ENCODE measurements at places on chromosomes 1 and 21. TPM values are rescaled to one million over a fixed set of nuclear protein-coding genes. Genes with fewer than 3 reads are reported as not detected.

GRCh38 chr1:98315309-98315708, 346.2 kb upstream of the SNX7 start:
- DNase-seq, result no peak
- H3K4me1 ChIP-seq, result peaks cover 15% of the 10 kb centered on the region
- no peak overlapping the region for H3K27ac ChIP-seq
- no peak overlapping the region for H3K4me3 ChIP-seq

DNA sequence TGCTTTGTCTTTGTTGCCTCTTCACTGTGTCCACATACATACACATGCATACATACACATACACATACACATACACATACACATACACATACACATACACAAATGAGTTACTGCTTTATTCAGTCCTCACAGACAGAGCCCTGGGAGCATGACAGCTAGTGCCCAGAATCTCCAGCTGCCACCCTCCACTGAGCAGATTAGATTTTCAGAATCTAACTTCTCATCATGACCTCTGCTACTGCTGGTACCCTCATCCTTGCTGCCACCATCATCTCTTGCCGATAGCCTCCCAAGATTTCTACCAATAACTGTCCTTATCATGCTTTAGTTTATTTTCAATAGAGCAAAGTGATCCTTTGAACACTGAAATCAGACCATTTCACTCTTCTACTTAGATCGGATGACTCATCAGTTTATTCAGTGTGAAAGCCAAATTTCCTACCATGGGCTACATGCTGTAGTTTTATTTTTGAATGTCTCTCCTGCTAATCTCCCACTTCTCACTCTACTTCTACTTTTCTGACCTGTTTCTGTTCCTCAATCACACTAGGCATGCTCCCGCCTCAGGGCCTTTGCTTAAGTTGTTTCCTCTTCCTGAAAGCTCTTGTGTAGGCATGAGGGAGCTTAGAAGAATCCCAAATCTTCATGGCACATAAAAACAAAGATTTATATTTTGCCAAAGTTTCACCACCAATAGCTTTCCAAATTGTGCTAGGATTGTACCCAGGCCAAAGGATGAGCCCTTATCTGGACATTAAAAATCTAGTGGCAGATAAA, 43.0 kb downstream of the ATP6V1G3 start:
- H3K27me3 ChIP-seq, result no peaks in the 10 kb centered on the region
- no peak overlapping the region for H3K4me3 ChIP-seq
- H3K27ac ChIP-seq, result no peak overlapping the region
- H3K36me3 ChIP-seq, result no peaks in the 10 kb centered on the region
- no peak for DNase-seq
- H3K4me1 ChIP-seq, result no peaks in the 10 kb centered on the region

DNA sequence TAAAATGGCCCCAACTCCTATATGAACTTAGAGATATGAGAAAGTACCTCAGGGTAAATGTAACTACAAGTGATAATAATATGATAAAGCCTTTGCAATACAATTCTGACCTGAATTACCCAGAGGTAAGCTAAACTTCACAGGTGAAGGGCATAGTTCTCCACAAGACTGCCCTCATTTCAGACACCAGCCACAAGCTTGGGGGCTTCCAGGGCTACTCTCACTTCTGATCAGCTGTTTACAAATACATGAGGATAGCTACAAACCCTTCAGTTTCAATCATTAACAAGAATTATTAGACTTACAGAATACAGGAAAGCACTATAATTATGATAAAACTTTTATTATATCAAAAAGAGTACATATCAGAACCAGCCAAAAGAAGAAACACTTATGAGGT, 18.7 kb upstream of the DPH5 start:
- H3K36me3 ChIP-seq, result peaks cover 8% of the 10 kb centered on the region
- H3K4me3 ChIP-seq, result no peak overlapping the region
- no peak for DNase-seq
- H3K4me1 ChIP-seq, result no peaks in the 10 kb centered on the region

Gene AMY2A
- not detected for total RNA-seq

Gene SLC19A2
- 38.1 TPM for total RNA-seq

Gene TRIM67
- not detected for total RNA-seq

DNA sequence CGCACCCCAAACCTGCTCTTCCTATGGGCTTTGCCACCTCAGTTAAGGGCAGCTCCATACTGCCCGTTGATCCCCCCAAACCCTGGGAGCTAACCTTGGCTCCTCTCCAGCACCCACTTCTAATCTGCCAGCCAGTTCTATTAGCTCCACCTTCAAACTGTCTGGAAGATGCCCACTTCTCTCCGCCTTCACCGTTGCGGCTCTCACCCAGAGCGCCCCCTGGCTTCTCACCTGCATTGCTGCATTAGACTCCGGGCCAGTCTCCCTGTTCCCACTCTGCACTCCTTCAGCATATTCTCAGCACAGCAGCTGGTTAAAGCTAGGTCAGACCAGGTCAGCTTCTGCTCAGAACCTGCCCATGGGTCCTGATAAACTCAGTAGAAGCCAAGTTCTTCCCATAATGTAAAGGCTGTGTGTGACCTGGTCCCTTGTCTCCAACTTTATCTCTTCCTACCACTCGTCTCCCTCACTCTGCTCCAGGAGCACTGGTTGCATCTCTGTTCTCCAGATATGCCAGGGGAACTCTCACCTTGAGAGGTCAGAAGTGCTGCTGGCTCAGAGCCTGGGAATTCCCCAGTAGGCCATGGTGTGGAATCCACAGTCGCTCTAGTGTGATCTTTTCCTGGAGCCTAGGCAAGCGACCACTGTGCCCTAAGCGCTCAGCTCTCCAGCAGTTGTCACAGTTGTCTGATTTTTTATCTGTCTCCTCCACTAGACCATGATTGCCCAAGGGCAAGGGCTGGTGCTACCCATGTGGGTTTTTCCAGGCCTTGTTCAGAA, 150.3 kb downstream of the HMGB4 start:
- no peak overlapping the region for H3K27ac ChIP-seq
- no peaks in the 10 kb centered on the region for H3K36me3 ChIP-seq
- no peaks in the 10 kb centered on the region for H3K4me1 ChIP-seq

DNA sequence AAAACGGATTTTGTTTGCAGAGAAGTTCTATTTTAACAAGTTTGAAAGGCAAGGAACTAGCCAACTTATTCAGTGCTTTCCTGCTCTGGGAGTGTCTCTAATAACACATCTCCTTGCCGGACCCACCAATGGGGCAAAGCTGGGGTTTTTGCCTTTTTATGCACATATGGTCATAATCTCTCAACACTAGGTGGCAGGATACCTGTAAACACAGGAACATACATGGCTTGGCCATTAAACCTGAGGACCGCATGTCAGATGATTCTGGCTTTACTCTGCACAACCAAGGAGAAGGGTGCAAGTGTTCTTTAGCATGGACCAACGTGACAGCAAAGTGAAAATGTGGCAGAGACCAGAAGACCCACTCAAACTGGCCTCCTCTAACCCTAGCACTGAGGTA, 4.9 kb downstream of the TMEM9 start:
- H3K27me3 ChIP-seq, result no peaks in the 10 kb centered on the region
- no peak for DNase-seq
- H3K27ac ChIP-seq, result no peak overlapping the region
- peaks cover 16% of the 10 kb centered on the region for H3K4me1 ChIP-seq
- H3K36me3 ChIP-seq, result peaks cover 38% of the 10 kb centered on the region
- no peak overlapping the region for H3K4me3 ChIP-seq

Gene COG2
- total RNA-seq, result 24.7 TPM

Gene SLAMF9
- total RNA-seq, result not detected

DNA sequence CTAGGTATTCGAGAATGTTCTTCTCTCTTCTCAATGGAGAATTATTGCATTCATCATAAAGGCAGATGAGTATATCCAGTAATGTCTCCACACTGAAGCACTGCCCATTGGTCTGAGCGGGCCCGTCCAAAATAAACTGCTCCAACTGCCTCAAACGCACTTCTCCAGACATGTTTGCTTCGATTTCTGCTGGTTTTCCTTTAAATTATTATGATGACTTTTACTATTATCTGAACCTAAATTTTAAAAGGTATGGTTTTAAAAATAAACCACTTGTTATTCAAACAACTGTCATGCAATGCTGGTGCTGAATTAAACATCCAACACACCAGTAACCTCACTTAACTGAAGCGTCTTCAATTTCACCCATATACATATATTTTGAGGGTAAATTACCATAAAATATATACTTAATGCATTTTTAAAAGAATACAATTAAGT, 1.3 kb downstream of the CDC42BPA start:
- no peaks in the 10 kb centered on the region for H3K27me3 ChIP-seq
- H3K36me3 ChIP-seq, result no peaks in the 10 kb centered on the region
- H3K4me3 ChIP-seq, result peak overlapping the region; percentile 96
- H3K4me1 ChIP-seq, result peaks cover 22% of the 10 kb centered on the region
- H3K27ac ChIP-seq, result no peak overlapping the region

DNA sequence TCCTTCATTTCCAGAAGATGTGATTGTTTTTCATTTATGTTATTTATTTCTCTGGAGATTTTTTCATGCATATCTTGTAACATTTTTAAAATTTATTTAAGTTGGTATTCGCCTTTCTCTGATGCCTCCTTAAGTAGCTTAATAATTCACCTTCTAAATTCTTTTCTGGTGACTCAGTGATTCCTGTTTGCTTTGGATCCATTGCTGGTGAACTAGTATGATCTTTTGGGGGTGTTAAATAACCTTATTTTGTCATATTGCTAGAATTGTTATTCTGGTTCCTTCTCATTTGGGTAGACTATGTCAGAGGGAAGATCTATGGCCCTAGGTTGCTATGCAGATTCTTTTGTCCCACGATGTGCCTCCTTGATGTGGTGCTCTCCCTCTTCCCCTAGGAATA, 1347.2 kb upstream of the B3GALT2 start:
- no peaks in the 10 kb centered on the region for H3K27me3 ChIP-seq
- DNase-seq, result no peak
- no peaks in the 10 kb centered on the region for H3K4me1 ChIP-seq
- no peak overlapping the region for H3K27ac ChIP-seq
- H3K4me3 ChIP-seq, result no peak overlapping the region

DNA sequence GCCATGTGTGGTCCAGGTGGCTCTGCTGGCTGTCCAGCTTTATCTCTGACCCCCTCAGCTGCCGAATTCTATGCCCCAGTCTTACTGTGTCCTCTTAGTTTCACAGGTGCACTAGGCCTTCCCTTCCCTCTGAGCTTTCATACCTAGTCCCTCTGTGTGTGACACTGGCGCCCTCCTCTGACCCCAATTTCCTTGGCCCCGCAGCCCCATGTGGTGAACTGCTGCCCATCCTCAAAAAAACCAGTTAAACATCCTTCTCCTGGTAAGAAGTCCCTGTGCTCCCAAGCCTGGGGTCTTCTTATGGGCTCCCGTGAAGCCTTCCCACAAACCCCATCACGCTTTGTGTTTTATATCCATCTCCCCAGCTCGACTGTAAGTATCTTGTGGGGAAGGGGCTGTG, 93.9 kb upstream of the TSPAN2 start:
- peak overlapping the region; percentile 66 for H3K27ac ChIP-seq
- peaks cover 15% of the 10 kb centered on the region for H3K4me1 ChIP-seq
- H3K27me3 ChIP-seq, result no peaks in the 10 kb centered on the region
- no peak overlapping the region for H3K4me3 ChIP-seq
- DNase-seq, result no peak

GRCh38 chr1:22971611-22972405, 858 bp downstream of the LACTBL1 start:
- H3K27me3 ChIP-seq, result peaks cover 36% of the 10 kb centered on the region
- H3K27ac ChIP-seq, result no peak overlapping the region
- H3K4me3 ChIP-seq, result no peak overlapping the region
- H3K36me3 ChIP-seq, result no peaks in the 10 kb centered on the region
- no peak for DNase-seq

Gene ZNF593OS
- not detected for total RNA-seq

DNA sequence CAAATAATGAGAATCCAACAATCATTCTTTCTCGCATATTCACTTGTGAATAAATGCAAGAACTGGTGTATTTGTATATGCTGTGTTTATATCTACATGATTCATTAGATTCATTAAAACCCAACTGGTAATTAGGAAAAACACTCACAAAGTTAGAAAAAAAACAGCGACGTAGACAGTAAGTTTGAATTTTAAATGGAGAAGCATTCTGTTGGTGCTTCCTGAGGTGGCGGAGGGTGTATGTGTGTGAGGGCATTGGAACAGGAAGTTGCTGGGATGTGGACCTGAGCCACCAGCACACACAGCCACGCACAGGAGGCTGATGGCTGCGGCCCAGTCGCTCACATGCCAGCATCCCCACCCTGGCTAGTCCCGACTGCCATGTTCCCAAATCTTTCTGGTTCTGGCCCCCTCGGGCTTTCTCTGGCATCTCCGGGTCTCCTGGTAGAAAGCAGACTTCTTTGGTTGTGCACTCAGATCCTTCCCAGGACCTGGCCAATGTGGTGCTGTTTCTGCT, 121.6 kb upstream of the IRF2BP2 start:
- no peak overlapping the region for H3K27ac ChIP-seq
- peaks cover 30% of the 10 kb centered on the region for H3K4me1 ChIP-seq
- peak; percentile 69 for DNase-seq
- H3K4me3 ChIP-seq, result no peak overlapping the region
- H3K36me3 ChIP-seq, result no peaks in the 10 kb centered on the region

GRCh38 chr1:90198616-90199332, 203.9 kb downstream of the ZNF326 start:
- peaks cover 3% of the 10 kb centered on the region for H3K27me3 ChIP-seq
- no peak for DNase-seq
- no peak overlapping the region for H3K4me3 ChIP-seq
- H3K27ac ChIP-seq, result no peak overlapping the region
- no peaks in the 10 kb centered on the region for H3K4me1 ChIP-seq
- no peaks in the 10 kb centered on the region for H3K36me3 ChIP-seq

- no peaks in the 10 kb centered on the region for H3K27me3 ChIP-seq
- H3K27ac ChIP-seq, result no peak overlapping the region
- no peak overlapping the region for H3K4me3 ChIP-seq
- no peaks in the 10 kb centered on the region for H3K4me1 ChIP-seq
- DNase-seq, result no peak
Observed at GRCh38 chr1:172999349-172999748, 51.4 kb downstream of the TNFSF18 start.

DNA sequence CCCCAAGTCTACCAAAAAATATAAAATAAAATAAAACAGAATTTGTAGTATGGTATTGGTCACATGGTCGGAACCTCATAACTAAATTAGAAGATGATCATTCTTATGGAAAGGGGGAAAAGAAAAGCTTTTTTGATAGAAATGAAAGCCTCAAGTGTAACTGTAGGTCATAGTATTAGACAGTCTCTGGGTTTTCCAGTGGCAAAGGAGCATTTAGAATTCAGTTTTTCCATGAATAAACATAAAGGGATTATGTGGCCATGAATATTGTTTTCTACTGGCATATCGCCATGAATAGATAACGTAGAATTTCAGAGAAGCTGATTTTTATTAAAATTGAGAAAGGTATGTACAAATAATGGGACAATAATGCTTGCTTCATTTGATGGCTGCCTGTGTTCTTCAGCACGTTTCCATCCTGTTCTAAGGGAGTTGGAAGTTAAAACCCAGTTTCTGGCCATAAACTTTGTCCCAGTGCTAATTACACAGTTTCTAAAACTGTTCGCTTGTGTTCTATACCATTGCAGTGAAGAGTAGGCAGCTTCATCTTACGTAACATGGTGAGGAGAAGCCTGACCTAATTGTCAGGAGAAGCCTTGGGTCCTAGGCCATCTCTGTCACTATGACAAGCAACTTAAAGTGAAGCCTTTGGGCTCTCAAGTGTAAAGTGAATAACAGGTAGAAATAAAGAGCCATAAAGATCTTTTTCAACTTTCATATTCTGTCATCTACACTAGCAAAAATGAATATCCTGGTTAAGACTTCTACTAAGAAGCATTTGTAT, 70.5 kb upstream of the PGD start:
- H3K4me1 ChIP-seq, result no peaks in the 10 kb centered on the region
- no peak overlapping the region for H3K27ac ChIP-seq
- H3K4me3 ChIP-seq, result no peak overlapping the region
- no peak for DNase-seq

- DNase-seq, result no peak
- no peak overlapping the region for H3K4me3 ChIP-seq
- no peaks in the 10 kb centered on the region for H3K36me3 ChIP-seq
- H3K4me1 ChIP-seq, result no peaks in the 10 kb centered on the region
- no peak overlapping the region for H3K27ac ChIP-seq
Observed at GRCh38 chr1:118659646-118660045, 328.5 kb downstream of the TBX15 start.
